Effector memory CD4-positive, alpha-beta T cell (primary cell): ENCODE measurements at places on chromosomes 5 and 9.

GRCh38 chr9:98539954-98540353 is 168.8 kb downstream of the GABBR2 start:
- no peaks in the 10 kb centered on the region for H3K36me3 ChIP-seq
- no peaks in the 10 kb centered on the region for H3K27me3 ChIP-seq
- no peak for DNase-seq
- no peak overlapping the region for H3K27ac ChIP-seq

GRCh38 chr9:133320421-133320881 is 15.5 kb downstream of the SURF6 start:
- no peaks in the 10 kb centered on the region for H3K36me3 ChIP-seq
- no peaks in the 10 kb centered on the region for H3K27me3 ChIP-seq
- no peaks in the 10 kb centered on the region for H3K4me1 ChIP-seq
- no peak overlapping the region for H3K4me3 ChIP-seq

DNA sequence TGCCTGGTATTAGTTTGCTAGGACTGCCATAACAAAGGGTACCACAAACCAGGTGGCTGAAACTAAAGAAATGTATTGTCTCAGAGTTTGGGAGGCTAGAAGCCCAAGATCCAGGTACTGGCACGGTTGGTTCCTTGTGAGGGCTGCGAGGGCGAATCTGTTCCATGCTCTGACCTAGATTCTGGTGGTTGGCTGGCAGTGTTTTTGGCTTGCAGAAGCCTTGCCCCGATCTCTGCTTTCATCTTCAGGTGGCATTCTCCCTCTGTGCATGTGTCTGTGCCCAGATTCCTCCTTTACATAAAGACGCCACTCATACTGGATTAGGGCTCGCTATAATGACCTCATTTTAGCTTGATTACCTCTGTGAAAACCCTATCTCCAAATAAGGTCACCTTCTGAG is 36.7 kb downstream of the RAI14 start:
- DNase-seq: no peak
- H3K36me3 ChIP-seq: no peaks in the 10 kb centered on the region
- no peak overlapping the region for H3K27ac ChIP-seq
- H3K27me3 ChIP-seq: no peaks in the 10 kb centered on the region
- H3K4me1 ChIP-seq: no peaks in the 10 kb centered on the region
- H3K4me3 ChIP-seq: no peak overlapping the region

DNA sequence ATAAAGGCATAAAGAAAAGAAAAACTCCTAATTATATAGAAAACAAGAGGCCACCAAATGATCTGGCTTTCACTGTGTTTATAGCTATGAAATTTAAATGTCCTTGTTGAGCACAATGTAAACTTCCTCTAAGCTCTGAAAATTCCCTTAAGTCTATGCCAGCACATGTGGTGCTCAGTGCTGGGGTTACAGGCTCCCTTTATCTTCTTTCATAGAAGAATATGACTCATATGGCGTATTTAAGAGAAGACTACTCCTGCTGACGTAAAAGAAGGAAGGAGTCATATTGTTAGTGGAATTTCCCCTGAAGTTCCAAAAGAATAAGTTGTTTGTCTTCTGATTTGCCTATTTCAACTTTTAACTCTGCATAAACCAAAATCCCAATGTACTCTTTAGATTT is 30.4 kb downstream of the RNF145 start:
- no peak for DNase-seq
- peaks cover 13% of the 10 kb centered on the region for H3K4me1 ChIP-seq
- no peaks in the 10 kb centered on the region for H3K27me3 ChIP-seq
- H3K4me3 ChIP-seq: no peak overlapping the region

GRCh38 chr5:135013445-135013844 is 20.6 kb downstream of the PITX1 start:
- no peaks in the 10 kb centered on the region for H3K27me3 ChIP-seq
- no peak overlapping the region for H3K27ac ChIP-seq
- H3K36me3 ChIP-seq: no peaks in the 10 kb centered on the region
- no peaks in the 10 kb centered on the region for H3K4me1 ChIP-seq

- no peaks in the 10 kb centered on the region for H3K4me1 ChIP-seq
- no peak overlapping the region for H3K4me3 ChIP-seq
- H3K27me3 ChIP-seq: no peaks in the 10 kb centered on the region
- no peak overlapping the region for H3K27ac ChIP-seq
Measured at GRCh38 chr5:35754481-35754880, 102.2 kb upstream of the IL7R start.

GRCh38 chr5:73369278-73369677 is 79.3 kb downstream of the FOXD1 start:
- H3K4me1 ChIP-seq: no peaks in the 10 kb centered on the region
- no peaks in the 10 kb centered on the region for H3K27me3 ChIP-seq
- no peak for DNase-seq
- no peaks in the 10 kb centered on the region for H3K36me3 ChIP-seq

DNA sequence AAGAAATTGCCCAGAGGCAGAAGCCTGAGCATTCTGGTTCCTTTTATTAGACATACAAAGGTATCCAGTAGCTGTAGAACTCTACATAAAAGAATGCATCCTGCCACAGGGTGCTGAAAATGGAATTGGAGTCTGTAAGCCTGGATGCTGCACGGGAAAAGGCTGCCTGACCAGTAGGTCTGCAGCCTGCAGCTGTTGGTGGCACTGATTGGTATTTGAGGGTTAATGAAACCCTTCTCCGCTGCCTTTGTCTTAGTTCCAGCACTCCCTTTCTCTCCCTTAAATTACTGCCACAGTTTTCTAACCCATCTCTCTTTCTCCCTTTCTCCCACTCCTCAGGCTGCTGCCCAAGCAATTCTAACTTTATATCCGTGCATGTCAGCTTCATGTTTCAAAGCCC is 64.7 kb downstream of the BRINP1 start:
- no peaks in the 10 kb centered on the region for H3K4me1 ChIP-seq
- no peaks in the 10 kb centered on the region for H3K36me3 ChIP-seq
- H3K4me3 ChIP-seq: no peak overlapping the region

DNA sequence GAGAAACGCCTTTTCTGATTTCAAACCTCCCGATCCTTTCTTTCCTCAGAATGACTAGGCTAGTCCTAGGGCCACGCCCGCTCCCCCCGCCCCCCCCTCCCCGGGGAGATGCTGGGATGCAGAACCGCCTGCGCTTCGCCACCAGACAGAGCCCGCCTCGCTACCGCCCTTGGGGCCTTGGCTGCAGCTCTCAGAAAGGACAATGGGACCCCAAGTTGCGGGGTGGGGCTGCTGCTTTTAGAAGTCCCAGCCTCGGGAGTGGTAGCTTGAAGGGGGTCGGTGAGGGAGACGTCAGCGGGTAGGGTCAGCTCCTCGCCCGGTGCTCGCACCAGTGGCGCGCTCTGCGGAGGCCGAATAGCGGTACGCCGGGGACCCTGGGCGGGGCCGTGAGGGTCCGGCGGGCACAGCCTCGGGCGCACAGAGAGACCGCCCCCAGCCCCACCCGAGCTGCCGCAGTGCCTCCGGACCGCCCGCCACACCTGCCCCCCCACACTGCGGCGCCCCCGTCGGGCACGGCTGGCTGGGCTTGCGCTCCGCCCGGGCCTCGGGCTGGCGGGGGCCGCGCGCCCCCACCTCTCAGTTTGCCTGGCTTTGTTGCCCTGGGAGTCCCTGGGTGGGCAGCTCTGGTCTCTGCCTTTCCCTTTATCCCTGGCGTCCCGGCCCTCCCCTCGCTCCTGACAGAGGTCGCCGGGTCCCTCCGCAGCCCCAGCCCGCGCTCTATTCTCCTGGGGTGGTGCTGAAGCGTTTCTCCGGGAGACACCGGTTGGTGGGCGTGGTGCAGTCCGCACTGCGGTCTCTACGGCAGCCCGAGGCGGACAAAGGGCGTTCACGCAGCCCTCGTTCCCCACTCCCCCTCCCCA is 1.2 kb downstream of the MAP1B start:
- no peaks in the 10 kb centered on the region for H3K36me3 ChIP-seq
- peaks cover 15% of the 10 kb centered on the region for H3K4me1 ChIP-seq
- no peak overlapping the region for H3K27ac ChIP-seq
- H3K27me3 ChIP-seq: peaks cover 14% of the 10 kb centered on the region
- DNase-seq: no peak

DNA sequence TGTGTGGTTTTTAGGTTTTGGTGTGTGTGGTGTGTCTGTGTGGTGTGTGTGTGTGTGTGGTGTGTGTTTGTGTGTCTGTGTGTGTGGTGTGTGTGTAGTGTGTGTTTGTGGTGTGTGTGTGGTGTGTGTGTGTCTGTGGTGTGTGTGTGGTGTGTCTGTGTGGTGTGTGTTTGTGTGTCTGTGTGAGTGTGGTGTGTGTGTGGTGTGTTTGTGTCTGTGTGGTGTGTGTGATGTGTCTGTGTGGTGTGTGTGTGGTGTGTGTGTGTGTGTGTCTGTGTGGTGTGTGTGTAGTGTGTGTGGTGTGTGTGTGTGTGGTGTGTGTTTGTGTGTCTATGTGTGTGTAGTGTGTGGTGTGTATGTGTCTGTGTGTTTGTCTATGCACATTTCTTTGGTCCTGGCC is 25.0 kb upstream of the NKD2 start:
- H3K36me3 ChIP-seq: no peaks in the 10 kb centered on the region
- DNase-seq: no peak
- no peaks in the 10 kb centered on the region for H3K4me1 ChIP-seq
- no peak overlapping the region for H3K4me3 ChIP-seq

DNA sequence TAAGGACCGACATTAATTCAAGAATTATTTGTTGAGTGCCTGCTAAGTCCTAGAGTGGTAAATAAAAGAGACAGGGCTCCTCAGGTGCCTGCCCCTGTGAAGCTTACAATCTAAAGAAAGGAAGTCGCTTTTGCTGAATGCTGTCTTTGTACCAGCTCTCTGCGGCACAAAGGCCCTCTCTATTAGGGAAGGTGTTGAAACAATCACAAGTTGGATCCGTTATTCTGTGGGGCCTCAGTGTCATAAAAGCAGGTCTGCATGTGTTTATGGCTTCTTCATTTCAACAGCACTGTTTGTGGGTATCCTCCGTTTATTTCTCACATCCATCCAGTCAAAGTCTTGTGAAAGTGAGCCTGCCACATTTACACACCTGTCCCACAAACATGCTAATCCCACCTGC is 7.0 kb upstream of the MVB12B start:
- no peaks in the 10 kb centered on the region for H3K4me1 ChIP-seq
- no peaks in the 10 kb centered on the region for H3K27me3 ChIP-seq
- no peak overlapping the region for H3K4me3 ChIP-seq
- H3K36me3 ChIP-seq: no peaks in the 10 kb centered on the region
- no peak for DNase-seq

DNA sequence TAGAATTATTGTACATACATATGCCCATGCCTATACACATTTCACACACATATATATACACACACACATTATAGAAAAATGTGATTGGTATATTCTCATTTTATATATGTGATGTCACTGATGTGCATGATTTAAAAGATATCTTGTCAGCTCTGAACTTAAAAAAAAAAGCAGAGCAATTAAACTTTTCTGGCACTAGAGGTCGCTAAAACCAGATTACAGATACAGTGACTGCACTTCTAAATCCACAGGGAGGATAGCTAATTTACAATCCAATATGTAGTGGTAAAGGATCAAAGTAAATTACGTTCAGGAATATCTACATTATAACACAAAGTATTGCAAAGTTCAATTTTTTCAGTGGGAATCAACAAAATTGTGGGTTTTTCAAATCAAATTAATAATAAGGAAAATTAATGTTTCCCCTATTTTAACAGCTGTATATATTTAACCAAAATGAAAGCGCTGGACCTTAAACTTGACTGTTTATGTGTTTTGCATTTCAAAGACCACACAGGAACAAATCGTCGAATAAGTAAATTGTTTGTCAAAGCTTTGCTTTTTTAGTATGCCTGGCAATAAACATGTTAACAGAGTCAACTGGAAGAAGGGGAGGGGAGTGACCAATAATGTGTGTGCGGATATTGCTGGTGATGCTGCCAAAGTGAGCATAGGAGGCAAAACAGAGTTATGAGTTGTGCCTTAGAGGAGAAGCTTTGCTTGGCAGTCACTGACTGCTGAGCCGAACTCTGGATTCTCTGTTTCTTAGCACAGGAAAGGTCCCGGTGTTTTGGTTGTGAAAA is 1201.4 kb upstream of the C9orf72 start:
- no peaks in the 10 kb centered on the region for H3K36me3 ChIP-seq
- no peaks in the 10 kb centered on the region for H3K27me3 ChIP-seq
- no peak overlapping the region for H3K27ac ChIP-seq
- no peaks in the 10 kb centered on the region for H3K4me1 ChIP-seq

- no peak for DNase-seq
- no peak overlapping the region for H3K27ac ChIP-seq
- peaks cover 7% of the 10 kb centered on the region for H3K4me1 ChIP-seq
- H3K27me3 ChIP-seq: no peaks in the 10 kb centered on the region
Measured at GRCh38 chr5:158998793-158999325, 100.9 kb downstream of the EBF1 start.

DNA sequence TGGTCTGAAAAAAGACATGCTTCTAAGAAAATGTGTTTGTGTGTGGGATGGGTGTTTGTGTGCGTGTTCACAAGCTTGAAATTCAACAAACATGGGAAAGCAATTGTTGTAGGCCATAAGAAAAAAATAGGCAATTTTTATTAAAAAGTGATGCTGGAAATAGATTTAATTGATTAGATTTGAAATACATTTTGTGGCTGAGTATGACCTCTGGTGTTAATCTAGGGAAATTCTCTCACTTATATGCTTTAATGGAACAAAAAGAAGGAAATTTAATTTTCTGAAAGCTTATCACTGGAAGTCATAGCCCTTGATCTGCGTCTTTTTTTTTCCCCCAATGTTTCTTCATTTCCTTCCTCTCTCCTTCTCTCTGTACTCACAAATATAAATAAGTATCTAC is 3.5 kb upstream of the KCNN2 start:
- H3K4me3 ChIP-seq: no peak overlapping the region
- no peaks in the 10 kb centered on the region for H3K36me3 ChIP-seq
- peaks cover 6% of the 10 kb centered on the region for H3K27me3 ChIP-seq
- DNase-seq: no peak

DNA sequence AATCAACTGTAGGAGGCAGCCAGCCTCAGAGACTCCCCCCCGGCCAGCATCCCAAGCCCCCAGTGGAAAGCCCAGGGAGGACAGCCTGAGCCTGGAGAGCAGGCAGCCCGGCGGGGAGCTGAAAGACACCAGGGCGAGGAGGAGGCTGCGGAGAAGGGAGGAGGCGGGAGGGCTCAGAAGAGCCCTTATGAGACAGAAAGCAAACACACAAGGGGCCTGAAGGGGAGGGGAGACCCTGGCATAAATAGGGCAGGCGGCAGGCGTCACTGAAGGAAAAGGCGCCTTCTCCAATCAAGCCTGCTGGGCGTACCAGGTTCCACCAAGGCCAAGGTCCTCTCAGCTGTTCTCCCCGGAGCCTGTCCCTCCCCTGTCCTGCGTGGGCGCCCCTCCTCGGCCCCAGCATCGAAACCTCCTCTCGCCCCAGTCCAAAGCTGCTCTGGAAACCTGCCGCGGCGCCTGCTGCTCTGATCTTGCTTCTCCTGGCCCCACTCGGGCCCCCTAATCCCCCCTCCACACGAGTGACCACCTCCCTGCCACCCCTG is 1.3 kb downstream of the SLC9A3 start:
- H3K27ac ChIP-seq: no peak overlapping the region
- no peak for DNase-seq
- no peak overlapping the region for H3K4me3 ChIP-seq
- peaks cover 37% of the 10 kb centered on the region for H3K27me3 ChIP-seq
- H3K36me3 ChIP-seq: no peaks in the 10 kb centered on the region

- H3K27me3 ChIP-seq: no peaks in the 10 kb centered on the region
- H3K36me3 ChIP-seq: no peaks in the 10 kb centered on the region
- H3K27ac ChIP-seq: no peak overlapping the region
- no peak overlapping the region for H3K4me3 ChIP-seq
Measured at GRCh38 chr5:139381837-139382761, 998 bp downstream of the SLC23A1 start.
